Esophagus muscularis mucosa (tissue), 4 donors: ENCODE measurements at places on chromosomes 2 and 18. TPM values are rescaled to one million over a fixed set of nuclear protein-coding genes. Genes with fewer than 3 reads are reported as not detected.

GRCh38 chr2:200787351-200788120 lies 24.2 kb upstream of the BZW1 start:
- no peaks in the 10 kb centered on the region for H3K36me3 ChIP-seq
- peaks cover 14% of the 10 kb centered on the region for H3K4me1 ChIP-seq
- DNase-seq, result no peak
- no peaks in the 10 kb centered on the region for H3K27me3 ChIP-seq
- no peak overlapping the region for H3K27ac ChIP-seq

DNA sequence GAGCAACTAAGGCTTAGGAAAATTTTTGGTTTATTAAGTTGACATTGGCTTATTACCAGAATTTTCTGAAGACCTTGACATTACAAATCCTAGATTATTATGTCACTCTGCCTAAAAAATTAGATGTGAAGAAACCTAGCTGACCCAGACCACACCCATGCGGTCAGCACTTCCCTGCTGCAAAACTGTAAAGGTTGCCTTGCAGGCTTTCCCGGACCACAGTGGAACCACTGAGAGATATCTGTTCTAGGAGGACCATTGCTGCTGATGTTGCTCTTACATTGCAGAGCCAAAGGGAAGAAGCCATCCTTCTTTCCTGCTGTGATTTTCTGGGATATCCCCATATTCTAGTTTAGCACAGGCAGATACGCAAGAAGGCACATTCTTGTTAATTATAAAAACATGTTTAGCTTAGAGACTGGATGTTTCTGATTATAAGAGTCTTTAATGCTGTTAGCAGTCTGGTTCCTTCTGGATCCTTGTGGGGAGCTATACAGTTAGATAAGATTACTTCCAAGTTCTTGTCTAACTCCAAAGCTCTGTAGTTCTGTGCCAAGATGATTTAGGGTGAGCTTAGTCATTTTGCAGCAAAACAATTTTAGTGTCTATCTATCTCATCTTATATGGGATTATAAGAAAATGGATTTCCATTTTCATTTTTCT lies 70.2 kb downstream of the AOX1 start:
- H3K4me3 ChIP-seq, result no peak overlapping the region
- H3K36me3 ChIP-seq, result peaks cover 21% of the 10 kb centered on the region
- no peaks in the 10 kb centered on the region for H3K27me3 ChIP-seq
- no peaks in the 10 kb centered on the region for H3K4me1 ChIP-seq

GRCh38 chr18:845152-845819 lies 33.2 kb upstream of the YES1 start:
- no peak overlapping the region for H3K27ac ChIP-seq
- H3K4me3 ChIP-seq, result no peak overlapping the region
- no peaks in the 10 kb centered on the region for H3K4me1 ChIP-seq
- DNase-seq, result no peak

DNA sequence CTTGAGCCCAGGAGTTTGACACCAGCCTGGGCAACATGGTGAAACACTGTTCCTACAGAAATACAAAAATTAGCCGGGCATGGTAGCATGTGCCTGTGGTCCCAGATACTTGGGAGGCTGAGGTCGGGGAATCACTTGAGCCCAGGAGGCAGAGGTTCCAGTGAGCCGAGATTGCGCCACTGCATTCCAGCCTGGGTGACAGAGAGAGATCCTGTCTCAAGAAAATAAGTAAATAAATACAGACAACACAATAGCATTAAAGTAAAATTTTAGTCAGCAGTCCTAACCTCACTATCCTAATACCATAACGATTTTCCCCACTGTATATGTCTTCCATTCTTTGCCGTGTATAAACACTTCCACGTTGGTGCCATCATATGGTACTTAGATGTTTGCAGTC lies 83.0 kb upstream of the MBOAT2 start:
- H3K27me3 ChIP-seq, result no peaks in the 10 kb centered on the region
- H3K36me3 ChIP-seq, result no peaks in the 10 kb centered on the region
- peaks cover 10% of the 10 kb centered on the region for H3K4me1 ChIP-seq
- H3K4me3 ChIP-seq, result no peak overlapping the region
- peak; percentile 81 for DNase-seq

DNA sequence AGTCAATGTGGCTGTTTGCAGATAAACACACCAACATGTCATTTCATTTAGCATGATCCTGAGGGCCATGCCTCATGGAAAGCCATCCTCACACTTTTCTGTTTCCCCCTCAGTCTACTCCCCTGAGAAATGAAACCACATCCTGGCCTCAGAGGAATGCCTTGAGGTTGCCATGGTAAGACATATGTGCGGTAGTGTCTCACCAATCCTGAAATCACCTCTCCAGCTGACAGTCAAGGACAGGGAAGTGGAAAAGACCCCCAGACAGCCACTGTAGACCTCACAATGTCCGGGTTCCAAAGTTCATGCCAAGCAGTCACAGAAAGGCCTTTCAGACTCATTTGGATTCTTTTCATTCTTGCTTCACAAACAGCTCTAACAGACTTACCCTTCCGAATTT lies 175.2 kb upstream of the PKDCC start:
- H3K27ac ChIP-seq, result no peak overlapping the region
- DNase-seq, result no peak
- H3K4me3 ChIP-seq, result no peak overlapping the region
- no peaks in the 10 kb centered on the region for H3K36me3 ChIP-seq
- no peaks in the 10 kb centered on the region for H3K4me1 ChIP-seq

RAPGEF4 gene
- total RNA-seq, result 8.9 TPM
